ENCODE measurements at places on chromosomes 2 and 18.

DNA sequence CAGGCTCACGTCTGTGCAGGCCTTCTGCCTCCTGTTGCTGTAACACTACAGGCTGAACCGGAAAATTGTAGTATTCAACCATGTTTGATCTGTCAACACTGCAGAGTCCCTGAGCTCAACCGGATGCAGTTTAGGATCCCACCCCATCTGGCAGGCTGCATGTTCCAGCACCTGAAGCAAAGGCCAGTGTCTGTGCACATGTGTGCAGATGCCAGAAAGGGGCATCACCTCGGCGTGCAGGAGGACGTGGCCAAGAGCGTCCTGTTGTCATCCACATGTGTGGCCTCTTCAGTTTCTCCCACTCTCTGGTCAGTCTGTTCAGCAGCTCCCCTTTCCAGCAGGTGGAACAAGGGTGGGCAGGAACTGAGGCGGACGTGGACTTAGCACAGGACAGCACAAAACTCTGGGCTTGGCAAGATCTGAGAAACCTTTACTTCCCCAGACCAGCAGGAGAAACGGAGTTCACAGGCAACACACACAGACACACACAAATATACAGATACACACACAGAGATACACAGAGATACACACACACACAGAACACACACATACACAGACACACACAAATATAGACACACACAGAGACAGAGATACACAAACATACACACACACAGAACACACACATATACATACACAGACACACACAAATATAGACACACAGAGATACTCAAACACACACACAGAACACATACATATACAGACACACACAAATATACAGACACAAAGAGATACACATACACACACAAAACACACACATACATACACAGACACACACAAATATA, 111.3 kb downstream of the NDUFA10 start:
- no peak for DNase-seq

- DNase-seq = no peak
These were observed 1.4 kb downstream of the OTOS start for GRCh38 chr2:240139011-240139441.

GRCh38 chr18:57555134-57555533, 31.4 kb downstream of the FECH start:
- no peak for DNase-seq

- DNase-seq = no peak
These were observed 7.4 kb downstream of the SP9 start for GRCh38 chr2:174341995-174342685.

GRCh38 chr2:160918906-160919503, 241.2 kb upstream of the TANK start:
- peak; percentile 20 for DNase-seq

GRCh38 chr2:102024410-102024809, 32.6 kb downstream of the IL1R2 start:
- DNase-seq = no peak

GRCh38 chr2:121351521-121352318, 66.7 kb upstream of the TFCP2L1 start:
- no peak for DNase-seq

DNA sequence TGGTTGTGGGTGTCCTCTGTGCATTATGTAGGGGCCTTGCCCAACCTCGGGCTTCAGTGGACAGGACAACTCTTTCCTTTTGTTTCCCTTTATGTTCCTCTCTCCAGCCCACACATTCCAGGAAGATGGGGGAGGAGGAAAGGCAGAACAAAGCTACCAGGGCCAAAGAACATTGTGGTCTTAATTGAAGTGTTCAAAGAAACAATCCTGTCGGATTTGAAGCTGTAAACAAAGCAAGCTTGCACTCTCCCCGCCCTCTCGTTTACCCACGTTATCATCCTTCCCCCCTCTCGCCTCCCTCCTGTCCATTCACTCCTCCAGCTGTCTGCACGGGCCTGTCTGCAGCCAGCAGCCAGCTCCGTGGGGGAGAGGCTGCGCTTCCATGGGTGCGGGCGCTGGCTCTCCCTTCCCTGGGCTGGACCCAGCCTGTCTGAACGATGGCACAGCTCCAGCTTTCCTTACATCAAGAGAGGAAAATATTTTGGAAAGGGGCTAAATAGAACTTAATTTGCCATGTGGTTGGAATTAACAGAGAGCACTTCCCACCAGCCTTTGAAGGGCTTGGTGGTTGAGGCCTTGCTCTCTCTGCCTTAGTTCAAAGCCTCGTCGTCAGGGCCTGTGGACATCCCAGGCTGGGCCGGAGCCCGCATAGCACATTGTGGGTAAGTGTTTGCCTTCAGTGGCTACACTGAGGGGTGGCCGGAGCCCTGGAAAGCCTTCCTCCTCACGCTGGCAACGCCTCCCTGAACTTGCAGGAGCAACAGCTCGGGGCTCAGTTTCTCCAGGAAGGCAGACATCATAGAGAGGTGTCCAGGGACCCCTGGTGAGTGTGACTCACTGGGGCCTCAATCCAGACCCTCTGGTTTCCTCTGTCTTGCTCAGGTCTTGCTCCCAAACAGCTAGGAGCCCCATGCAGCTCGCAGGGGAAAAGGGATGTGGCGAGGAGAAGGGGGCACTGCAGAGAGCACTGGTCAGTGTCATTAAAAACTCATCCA, 60.6 kb upstream of the HS6ST1 start:
- no peak for DNase-seq

GRCh38 chr2:210647151-210647550, 90.8 kb downstream of the CPS1 start:
- no peak for DNase-seq

DNA sequence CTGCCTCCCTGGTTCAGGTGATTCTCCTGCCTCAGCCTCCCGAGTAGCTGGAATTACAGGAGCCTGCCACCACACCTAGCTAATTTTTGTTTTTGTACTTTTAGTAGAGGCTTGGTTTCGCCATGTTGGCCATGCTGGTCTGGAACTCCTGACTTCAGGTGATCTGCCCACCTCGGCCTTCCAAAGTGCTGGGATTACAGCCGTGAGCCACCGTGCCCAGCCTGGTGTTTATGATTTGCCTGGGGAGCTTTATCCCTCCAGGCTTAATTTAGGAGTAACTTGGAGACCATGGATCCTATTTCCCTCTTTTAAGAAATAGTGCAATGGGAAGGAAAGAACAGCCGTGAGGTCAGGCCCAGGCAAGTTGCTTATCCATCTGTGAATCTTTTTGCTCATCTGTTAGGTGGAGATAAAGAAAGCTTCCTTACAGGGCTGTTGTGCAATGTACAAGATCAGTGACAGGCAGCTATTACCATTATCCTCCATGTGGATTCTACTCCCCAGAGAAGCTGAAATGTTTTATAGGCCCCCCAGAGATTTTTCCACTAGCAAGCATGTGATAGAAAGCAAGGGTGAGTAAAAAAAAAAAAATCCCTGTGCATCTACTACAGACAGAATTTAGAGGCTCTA, 104.9 kb upstream of the MGAT5 start:
- DNase-seq = no peak

DNA sequence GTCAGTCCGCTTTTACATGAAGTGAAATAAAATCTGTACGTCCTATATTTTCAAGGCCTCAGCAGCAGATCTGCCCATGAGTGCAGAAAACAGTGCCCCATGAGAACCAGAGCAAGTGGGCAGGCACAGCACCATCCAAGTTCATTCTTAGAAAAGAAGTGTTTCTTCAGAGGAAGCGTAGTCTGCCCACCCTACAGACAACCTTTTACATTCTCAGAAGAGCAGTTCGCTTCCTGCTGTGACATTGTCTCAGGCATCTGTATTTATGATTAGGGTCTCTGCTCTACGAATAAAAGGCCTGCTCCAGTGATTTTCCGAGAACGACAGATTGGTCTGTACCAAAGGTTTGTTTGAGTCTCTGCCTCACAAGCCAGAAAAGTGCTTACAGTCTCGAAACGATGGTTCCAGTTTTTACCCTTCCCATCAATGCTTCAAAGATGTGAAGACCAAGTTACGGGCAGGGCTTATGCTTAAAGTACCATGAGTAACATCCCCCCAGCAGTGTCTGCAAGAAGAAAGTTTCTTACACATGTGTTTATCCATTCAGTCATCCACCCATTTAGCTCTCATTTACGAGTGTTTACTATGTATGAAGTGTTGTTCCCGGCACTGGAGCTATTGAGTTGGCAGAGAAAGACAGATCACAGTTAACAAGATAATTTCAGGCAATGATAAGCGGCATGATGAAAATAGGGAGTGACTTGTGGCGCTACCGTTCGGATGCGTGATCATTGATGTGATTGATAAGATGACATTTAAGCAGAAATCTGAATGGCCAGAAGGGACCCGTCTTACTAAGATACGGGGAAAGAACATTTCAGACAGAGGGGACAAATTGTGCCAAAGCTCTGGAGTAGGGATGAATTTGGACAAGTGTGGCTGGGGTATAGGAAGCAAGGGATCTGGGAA, 31.4 kb upstream of the CTLA4 start:
- no peak for DNase-seq

DNA sequence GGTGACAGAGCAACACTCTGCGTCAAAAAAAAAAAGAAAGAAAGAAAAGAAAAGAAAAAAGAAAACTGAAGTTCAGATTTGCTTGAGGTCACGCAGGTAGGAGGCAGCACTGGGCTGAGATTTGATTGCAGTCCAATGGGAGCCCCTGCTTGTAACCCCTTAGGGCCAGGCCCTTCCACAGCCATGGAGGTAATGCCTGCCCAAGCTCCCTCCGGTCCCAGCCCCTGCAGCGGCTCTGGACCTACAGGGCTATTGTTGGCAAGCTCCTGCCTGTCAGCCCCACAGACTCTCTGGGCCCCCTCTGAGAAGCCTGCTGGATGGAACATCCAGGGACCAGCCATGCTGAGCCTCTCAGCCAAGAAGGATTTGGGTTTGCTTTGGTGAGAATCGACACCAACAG, 12.2 kb downstream of the ZFP36L2 start:
- DNase-seq = no peak

DNA sequence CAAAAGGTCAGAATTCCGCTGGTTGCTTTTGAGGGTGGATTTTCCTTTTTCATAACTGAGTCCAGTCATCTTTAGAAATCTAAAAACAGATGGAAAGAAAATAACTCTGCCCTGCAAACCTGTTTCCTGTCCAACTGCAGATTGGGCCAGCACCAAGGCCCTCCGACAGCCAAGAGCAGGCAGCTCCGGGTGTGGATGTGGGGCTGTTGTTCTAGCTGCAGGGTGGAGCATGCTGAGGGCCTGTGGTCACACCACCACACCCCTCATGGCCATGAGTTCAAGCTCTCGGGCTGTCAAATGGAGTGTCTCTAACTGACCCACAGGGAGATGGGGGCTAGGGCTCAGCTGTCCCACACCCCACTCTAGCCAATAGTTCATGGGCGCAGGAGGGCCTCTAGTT, 69.3 kb upstream of the BZW1 start:
- DNase-seq = no peak

GRCh38 chr2:851680-852079, 99.0 kb upstream of the SNTG2 start:
- no peak for DNase-seq

DNA sequence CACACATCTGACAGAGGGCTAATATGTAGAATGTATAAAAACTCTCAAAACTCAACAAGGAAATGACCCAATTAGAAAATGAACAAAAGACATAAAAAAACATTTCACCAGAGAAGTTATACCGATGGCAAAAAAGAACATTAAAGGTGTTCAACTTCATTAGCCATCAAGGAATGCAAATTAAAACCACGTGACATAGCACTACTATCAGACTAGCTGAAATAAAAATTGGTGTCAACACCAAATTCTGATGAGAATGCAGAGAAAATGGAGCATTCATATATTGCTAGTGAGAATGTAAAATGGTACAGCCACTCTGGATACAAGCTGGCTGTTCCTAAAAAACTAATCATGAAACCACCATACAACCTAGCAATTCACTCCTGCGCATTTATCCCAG, 128.0 kb downstream of the INSIG2 start:
- DNase-seq = no peak
